ENCODE measurements at places on chromosomes 3 and 15.

- DNase-seq = no peak
Measured at GRCh38 chr3:65779390-65779789, 259.3 kb downstream of the MAGI1 start.

GRCh38 chr3:143309705-143310104, 190.1 kb downstream of the CHST2 start:
- DNase-seq = no peak

DNA sequence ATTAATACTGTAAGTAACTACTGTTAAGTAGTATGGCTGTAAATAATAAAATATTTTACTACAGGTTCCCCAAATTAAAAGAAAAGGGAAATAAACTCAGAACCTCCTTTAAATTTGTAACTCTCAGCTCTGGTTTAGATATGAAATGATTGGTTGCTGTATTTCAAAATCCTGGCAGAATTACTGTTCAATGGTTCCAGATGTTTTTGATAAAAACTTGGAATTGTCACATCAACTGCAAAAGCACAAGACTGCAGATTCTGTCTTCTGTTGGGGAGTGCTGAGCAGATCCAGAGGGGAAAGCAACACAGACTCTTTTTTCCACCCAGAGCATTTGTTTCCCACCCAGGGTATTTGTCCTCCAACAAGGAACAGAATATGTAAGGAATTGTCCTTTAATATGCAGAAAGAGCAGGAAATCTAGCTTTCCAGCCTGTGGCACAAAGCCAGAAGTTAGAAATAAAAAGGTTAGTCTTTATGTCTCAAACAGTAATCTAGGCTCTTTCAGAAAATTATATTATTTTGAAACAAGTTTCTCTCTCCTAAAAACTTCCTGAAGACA, 178.1 kb downstream of the KLHL25 start:
- no peak for DNase-seq

DNA sequence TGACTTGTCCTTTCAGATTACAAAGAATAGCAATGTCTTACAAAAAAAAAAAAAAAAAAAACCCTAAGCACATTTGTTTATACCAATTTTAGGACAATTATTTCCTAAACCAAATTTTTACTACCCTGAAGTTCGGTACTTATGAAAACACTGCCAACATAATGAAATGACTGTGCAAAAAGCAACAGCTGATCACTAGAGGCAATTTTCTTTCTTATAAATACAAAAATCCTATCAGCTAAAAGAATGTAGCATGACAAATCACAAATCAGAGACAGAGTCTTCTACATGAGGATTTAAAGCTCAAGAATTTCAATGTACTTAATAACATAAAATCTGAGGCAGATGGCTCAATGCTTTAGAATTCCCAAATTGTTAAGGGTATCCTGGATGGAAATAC, 191.8 kb downstream of the MAGI1 start:
- no peak for DNase-seq

DNA sequence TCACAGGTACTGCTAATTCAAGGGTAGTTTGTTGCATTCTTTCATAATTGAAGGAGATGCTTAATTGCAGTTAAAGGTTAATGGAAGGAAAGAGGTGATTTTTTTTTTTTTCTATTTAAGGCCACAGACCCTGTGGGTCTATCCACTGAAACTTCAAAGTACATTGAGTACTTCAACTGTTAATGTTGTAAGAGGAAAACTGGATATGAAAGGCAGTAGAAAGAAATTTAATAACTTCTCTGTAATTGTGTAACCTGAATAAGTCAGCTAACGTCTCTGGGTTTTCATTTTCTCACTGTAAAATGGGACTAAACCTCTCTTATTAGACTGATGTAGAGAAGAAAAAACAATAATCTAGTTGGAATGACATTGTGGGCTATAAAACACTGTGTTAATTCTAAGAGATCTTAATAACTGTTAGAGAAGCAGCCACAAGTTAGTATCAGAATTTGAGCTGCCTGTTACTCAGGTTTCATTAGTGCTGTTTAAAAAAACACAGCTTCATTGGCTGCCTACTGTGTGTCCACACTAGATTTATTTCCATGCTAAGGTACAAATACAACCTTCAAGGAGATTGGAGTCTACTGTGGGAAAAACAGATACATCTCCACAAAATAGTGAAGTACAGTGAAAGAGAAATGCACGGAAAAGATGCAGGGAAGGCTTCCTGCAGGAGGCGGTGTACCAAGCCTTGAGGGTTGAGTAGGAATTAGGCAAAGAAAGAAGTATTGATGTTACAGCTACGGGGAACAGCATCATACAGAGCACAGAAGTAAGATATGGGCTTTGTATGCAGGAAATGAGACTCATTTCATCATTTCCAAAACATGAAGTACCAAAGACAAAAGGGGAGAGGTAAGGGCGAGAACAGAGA, 483.6 kb downstream of the TAFA4 start:
- DNase-seq = no peak

DNA sequence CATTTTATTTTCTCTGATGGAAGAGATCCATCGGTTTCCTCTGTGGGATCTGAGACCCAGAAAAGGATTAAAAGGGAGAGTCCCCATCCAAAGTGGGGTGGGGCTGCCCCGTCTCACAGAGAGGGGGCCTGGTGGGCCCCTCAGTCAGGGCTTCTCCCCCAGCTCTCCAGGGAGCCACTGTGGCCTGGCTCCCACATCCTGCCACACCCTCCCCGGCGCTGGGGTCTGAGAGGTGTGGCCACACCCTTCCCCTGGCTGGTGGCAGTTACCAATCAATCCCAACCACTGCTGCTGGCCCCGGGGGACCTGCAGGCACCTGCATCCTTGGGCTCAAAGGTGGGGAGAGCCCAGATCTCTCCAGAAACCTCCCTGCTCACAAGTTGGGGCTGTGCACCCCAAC, 161.8 kb upstream of the IQSEC1 start:
- no peak for DNase-seq

GRCh38 chr3:144259267-144259666, 287.6 kb downstream of the DIPK2A start:
- DNase-seq = no peak

DNA sequence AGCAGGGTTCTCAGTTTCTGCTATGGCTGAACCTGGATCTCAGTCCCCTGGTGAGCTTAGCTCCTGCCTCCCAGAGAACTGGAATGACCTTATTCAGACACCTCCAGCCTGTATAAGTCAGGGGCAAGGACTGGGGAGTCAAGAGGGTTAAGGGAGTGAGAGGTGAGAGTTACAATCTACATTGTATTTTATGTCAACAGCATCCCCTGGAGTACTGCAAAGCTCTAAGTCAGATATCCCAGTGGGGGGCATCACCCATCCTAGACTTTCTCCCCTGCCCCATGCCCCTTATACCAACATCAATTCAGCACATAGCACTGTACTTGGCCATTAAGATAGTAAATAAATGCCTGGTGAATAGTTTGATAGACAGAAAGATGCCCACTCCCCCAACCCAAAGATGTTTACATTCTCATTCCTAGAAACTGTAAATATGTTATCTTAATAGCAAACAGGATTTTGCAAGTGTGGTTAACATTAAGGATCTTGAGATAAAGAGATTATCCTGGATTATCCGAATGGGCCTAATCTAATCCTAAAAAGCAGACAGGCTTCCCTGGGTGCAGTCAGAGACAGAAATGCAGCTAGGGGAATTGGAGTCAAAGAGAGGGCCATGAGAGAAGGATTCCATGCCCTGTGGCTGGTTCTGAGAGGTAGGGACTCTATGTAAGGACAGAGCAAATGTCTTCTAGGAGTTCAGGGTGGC, 132.3 kb upstream of the RASGRP1 start:
- DNase-seq = no peak

All from stimulated activated CD8-positive, alpha-beta memory T cell treated with anti-CD3 and anti-CD28 coated beads, Interleukin-15, amount 100 ng/mL, for 4 hours (primary cell).